ENCODE measurements at places on chromosomes 7 and 10.

- DNase-seq, result no peak
Observed at GRCh38 chr7:69603351-69603750, 5.1 kb downstream of the AUTS2 start.

DNA sequence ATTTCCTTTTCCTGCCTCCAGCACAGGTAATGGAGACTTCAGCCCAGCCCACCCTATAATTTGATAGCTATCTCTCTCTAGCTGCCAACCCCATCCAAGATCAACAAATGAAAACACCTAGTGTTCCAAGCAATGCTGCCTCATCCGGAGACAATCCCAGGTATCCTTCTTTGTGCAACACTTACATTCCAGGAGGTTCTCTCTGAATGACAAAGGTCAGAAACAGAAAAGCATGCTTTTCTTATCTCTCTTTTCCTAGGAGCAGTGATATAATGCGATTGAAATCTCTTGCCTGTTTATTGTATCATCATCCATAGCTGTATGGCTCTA is 699.3 kb downstream of the INHBA start:
- DNase-seq, result no peak

DNA sequence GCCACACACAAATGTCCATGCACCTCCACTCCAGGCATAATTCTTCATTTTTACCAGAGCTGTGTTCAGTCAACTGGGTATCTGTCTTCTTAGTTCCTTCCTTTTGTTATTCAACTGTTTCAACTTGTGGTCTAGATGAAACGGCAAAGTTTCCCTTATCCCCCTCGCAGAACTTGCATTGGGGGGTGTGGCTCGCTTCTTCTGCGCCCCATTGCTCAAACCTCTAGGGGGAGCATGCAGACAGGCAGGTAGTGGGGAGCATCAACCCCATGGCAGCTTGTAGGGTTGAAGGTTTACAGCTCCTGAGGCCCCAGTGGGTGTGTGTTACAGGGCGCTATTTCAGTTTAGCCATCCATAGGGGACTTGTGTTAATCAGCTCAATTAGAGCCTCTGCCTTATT is 38.3 kb upstream of the COBL start:
- DNase-seq, result no peak

DNA sequence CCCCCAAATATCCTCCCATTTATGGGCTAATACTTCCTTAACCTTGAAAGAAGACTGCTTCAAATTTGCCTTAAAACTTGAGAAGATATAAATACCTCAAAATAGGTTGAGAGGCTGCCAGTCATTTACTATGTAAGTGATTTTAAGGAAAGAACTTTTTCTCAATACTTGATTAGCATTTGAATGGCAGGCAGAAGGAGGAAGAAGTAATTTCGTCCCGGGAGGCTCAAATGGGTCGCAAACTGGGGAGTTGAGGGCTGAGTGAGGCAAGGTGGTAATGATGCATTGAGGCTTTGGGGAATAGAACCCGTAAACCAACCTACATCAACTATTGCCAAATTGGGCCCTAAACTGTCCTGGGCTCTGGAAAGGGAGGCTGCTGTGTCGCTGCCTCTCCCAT is 11.1 kb downstream of the CAMK1D start:
- no peak for DNase-seq

DNA sequence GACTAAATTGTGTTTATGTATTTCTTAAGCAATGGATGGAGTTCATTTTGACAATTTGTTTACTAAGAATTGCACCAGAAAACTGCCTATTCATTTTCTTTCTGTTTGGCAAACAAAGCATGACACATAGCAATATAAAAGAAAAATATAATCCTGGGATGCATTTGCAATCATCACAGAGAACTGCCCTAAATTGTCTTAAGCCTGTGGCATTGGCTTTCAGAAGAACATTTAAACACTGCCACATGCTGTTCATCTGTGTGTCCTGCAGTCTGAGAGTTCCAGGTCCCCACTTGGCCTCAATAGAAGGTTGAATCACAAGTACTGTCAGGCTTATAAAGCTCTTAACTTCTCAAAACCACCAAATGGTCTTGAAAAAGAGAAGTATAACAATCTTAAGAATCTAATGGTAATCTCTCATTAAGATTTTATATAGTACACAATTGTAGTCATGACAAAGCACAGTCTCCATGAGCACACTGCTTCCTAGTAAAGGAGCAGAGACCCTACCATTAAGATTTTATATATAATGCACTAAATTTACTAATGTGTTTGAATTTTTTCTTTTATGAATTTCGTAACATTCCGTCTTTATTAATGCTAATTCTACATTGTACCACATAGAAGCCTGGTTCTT is 29.9 kb downstream of the RNLS start:
- no peak for DNase-seq

GRCh38 chr7:142463401-142463850 is 205.6 kb upstream of the PRSS58 start:
- no peak for DNase-seq

GRCh38 chr10:83574770-83575169 is 564.5 kb upstream of the GHITM start:
- DNase-seq, result no peak

DNA sequence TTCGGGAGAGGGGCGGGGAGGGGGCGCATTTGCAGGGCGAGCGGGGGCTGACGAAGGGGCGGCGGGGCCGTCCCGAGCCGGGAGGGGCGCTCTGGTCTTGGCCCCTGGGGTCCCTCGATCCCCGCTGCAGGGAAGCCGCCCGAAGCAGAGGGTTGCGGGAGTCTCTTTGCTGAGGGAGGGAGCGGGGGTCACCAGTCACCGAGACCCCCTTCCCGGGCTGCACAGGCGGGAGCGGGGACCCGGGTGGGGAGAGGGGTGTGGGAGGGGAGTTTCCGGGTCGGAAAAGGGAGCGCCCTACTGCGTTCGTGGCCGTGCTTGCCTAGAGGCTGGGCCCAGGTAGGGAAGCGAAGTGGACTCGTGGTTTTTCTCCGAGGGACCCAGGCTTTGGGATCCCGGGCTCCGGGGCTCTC is 422 bp downstream of the AP1S1 start:
- no peak for DNase-seq
